SHP77 treated with DMSO at 0.1 percent for 48 hours (cell line): ENCODE measurements at places on chromosomes 5 and 9.

DNA sequence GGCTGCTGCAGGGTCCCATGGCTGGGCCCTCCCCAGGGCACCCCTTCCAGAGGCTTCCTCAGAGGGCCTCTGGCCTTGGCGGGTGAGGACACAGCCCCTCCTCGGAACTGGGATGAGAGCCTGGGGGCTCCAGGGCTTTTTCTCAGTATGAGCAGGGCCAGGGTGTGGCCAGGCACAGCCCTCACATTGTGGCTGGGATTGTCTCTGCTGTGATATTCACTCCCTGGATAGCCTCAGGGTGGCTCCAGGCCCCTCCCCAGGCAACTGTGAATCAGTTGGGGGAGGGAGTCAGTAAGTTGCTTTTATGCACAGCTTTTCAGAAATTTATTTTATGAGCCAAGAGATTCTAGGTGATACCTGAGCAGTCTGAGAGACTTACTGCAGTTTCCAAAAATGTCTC lies 135.7 kb downstream of the CACNA1B start:
- DNase-seq: no peak

DNA sequence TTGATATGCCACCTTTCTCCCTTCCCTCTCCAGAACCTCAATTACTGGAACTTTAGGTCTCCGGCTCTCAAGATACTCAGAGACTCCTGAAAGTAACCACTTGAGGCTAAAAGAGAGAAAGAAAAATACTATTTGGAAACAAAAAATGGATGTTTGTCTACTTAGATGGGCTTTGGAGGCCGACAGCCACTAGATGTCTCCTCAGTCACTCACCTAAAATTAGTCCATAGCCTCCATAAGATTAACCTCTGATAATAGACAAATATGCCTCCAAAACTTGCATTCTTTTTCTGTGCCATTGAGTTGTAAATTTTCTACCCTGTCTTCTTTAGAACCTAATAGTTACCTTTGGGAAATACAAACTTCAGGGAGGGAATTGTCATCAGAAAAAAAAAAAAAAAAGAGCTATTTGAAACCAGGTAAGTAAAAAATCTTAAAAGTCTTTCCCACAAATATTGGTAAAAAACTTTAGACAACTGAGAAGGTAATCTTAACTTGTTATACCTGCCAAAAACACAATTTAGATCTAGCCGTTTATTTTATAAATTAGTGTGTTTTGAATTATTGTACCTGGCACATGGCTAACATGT lies 11.2 kb upstream of the PCDH1 start:
- DNase-seq: no peak

- DNase-seq: no peak
Observed at GRCh38 chr5:127746756-127747155, 43.6 kb downstream of the CCDC192 start.

DNA sequence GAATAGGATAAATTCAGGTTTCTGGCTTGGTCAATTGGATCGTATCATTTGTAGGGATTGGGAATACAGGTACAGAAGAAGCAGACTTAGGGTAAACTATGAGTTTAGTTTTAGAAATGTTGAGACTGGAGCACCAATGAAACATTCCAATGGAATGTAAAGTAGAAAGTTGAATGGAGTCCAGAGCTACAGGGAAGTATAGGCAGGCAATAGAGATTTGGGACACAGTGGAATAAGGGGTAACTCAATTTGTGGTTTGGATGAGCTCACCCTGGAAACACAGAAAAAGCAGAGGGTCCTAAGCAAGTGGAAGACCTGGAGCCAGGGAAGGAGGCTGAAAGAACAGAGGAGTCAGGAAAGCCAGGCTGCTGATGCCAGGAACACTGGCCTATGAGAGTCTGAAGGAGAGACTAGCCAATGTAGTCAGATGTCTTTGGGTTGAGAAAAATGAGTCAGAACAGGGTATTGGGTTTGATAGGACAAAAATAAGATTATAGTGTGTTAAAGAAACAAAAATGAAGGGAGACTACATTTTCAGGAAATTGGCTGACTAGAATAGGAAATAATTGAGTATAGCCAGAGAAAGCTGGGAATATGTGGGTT lies 72.8 kb downstream of the STARD4 start:
- no peak for DNase-seq

DNA sequence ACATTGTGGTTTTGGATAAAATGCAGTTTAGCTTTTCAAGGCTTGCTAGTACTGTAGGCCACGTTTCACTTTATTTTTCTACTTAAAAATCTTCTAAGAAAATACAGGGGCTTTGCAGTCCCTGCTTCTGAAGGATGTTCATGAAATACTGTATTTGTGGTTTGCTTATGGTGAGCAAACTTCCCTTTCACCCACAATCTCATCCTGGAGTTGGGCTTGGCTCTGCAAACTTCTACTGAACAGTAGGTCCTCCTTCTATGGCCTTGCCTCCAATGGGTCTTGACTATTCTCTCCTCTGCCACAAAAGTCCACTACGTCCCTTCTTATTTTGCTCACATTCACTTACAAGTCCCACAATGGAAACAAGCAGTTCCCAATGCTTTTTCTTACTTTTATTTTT lies 502.7 kb upstream of the KLF4 start:
- no peak for DNase-seq

- no peak for DNase-seq
Observed at GRCh38 chr5:60436518-60436917, 263.4 kb downstream of the DEPDC1B start.

DNA sequence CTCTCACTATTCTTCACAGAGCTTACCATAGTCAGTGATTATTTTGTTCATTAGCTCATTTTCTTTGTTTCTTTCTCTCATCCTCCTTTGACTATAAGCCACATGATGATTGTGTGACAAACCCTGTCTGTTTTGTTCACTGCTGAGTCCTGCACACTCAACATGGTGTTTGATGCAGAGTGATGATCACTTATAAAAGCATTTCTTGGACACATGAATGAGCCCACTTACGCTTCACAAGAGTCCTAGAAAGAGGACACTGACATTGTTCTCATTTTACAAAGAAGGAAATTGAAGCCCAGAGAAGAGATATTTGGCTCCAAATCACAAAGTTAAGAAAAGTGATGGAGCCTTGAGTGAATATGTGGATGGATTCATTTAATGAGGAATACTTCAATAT lies 13.4 kb downstream of the ABLIM3 start:
- DNase-seq: no peak

GRCh38 chr5:38317868-38318267 lies 59.5 kb downstream of the EGFLAM start:
- DNase-seq: no peak

GRCh38 chr9:112029921-112030444 lies 133.4 kb downstream of the UGCG start:
- no peak for DNase-seq

GRCh38 chr9:72807765-72808445 lies 144.9 kb downstream of the ALDH1A1 start:
- DNase-seq: no peak

GRCh38 chr9:78103971-78104433 lies 72.4 kb upstream of the GNAQ start:
- no peak for DNase-seq

DNA sequence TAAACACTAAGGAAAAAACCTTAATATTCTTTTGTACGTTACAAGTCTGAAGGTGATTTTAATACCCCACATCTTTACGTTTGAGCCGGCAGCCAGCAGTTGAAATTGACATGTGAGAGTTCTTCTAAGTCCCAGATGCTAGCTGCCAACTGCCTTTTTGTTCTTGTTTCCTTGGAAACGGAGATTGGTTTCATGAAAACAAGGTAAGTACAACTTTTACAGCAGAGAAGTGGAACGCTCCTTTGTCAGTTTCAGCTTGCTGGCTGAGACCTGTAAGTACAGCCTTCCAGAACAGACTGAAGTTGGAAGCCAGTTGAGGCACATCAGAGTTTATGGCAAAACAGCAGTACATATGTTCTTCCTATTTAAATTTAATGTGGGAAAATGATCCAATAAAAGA lies 1018.4 kb upstream of the ARRDC3 start:
- no peak for DNase-seq

DNA sequence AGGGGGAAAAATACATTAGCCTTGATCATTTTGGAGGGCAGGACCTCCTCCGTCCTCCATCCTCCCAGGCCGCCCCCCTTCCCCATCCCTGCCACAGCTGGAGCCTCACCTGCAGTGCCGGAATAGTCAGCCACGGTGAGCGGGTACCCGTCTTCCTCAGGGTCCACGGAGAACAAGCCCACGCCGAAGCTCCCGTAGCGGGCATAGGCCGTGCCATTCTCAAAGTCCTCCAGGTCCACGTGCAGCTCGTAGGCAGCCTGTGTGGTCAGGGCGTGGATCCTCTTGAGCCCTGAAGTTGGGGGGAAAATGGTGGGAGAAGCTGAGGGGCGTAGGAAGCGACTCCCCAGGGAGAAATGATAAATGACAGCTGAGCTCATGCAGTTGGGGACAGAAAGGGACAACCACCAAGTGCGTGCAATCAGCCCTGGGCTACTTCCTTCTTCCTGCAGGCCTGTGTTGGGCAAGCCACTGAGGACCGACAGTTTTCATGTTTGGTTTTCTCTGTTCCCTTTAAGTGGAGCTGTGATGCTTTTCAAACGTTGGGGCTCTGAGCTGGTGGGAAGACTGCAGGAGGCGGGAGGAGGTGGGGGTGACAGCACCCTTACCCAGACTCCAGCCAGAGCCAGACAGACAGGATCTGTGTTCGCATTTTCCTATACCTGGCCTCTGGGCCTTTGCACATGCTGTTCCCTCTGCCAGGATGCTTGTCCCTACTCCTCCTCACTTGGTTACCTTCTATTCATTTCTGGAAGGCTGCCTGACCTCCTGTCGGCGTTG lies 8.7 kb upstream of the QRFP start:
- DNase-seq: no peak

GRCh38 chr9:110984890-110985437 lies 53.3 kb downstream of the LPAR1 start:
- DNase-seq: no peak

DNA sequence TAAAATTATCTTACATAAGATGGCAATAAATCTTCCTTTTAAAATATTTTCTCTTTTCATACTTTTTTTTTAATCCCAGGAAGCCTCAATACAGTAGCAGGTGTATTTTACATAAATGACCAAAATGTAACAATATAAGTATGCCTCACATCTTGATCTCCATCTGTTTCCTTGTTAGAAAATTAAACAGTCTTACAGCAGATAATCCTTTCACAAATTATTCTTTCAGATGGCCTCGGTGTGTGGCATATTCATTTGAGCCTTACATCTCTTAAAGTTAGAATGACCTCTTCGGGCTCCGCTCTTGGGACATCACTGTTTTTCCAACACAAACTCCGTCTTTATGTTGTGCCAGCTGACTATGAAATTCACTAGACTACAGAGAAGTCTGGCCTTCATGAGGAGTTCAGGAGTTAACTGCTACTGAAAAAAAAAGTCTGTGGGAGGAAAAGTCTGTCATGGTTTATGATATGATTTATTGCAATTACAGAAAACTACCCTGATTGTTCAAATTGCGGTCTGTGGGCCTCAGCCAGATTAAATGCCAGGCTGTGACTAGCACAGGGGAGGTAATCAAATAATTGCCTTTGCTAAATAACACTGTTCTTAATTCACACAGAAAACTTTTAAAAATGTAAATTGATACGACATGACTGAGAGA lies 292.9 kb upstream of the PUM3 start:
- DNase-seq: no peak
